ENCODE measurements at places on chromosomes 7 and 10.

DNA sequence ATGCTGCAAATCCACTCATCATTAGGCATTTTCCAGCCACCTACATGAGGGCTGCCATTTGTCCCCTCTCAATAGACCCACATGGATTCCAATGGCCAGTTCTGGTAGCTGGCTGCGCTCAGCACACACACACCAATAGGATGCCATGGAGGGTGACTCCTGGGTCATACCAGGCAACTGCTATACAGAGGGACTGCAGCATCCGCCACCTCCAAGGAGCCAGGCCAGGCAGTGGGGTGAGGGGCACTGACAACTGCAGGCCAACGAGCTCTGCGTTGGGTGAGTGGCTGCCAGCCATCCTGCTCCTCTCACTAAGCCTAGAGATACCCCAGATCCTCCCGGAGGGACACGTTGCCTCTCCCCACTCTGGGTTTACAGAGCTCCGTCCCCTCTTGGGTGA, 118.8 kb upstream of the NANOS1 start:
- DNase-seq, result no peak

DNA sequence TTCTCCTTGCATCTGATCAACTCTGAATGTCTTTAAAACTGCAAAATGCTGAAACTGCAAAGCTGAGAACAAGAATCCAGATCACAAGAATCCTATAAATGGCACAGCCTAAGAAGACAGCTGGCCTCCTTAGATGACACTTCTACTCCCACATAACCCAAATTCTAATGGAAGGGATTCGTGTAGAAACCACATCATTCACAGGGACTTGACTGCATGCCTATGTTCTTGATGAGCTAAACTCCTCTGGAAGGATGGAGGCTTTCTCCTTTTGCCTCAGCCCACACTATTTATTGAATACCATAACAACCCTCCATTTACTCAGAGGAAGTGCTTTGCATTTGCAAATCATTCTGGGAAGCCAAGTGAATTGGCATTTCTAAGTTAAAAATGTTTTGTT, 252.5 kb upstream of the VWC2 start:
- no peak for DNase-seq

GRCh38 chr7:17120756-17121155, 177.7 kb upstream of the AHR start:
- no peak for DNase-seq

DNA sequence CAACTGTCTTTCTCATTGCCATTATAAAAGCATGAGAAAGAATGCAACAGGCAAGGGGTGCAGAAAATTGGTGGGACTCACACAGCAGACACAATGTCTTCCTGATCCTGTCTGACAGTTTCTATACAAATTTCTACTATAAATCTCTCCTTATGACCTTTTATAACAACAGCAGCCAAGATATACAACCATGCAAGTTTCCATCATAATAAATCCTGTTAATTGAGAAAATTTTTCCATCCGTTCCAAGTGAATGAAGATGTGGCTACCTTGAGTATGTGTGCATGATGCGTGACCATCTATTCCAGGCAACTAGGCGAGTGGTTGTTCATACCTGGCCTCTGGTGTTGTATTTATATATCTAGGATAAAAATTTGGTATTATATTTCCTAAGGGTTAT, 216.7 kb downstream of the BBS9 start:
- DNase-seq, result no peak
